ENCODE measurements at places on chromosomes 1 and 21.
A peak's percentile ranks its signal among the peaks of the same experiment; 100 is the strongest.

GRCh38 chr1:23098463-23099170 lies 70.0 kb downstream of the LUZP1 start:
- peak; percentile 44 for DNase-seq

- DNase-seq, result no peak
These were observed 26.3 kb downstream of the STK40 start for GRCh38 chr1:36359383-36359782.

- peak; percentile 45 for DNase-seq
These were observed 110.1 kb downstream of the SLC45A1 start for GRCh38 chr1:8427986-8428385.

GRCh38 chr1:36320291-36320761 lies 3.1 kb downstream of the EVA1B start:
- no peak for DNase-seq

GRCh38 chr1:109979489-109980091 lies 5.0 kb upstream of the AHCYL1 start:
- DNase-seq, result no peak

- DNase-seq, result no peak
These were observed 22.4 kb downstream of the COL16A1 start for GRCh38 chr1:31681415-31681814.

- DNase-seq, result no peak
These were observed 9.4 kb upstream of the GNL2 start for GRCh38 chr1:37605061-37605650.

DNA sequence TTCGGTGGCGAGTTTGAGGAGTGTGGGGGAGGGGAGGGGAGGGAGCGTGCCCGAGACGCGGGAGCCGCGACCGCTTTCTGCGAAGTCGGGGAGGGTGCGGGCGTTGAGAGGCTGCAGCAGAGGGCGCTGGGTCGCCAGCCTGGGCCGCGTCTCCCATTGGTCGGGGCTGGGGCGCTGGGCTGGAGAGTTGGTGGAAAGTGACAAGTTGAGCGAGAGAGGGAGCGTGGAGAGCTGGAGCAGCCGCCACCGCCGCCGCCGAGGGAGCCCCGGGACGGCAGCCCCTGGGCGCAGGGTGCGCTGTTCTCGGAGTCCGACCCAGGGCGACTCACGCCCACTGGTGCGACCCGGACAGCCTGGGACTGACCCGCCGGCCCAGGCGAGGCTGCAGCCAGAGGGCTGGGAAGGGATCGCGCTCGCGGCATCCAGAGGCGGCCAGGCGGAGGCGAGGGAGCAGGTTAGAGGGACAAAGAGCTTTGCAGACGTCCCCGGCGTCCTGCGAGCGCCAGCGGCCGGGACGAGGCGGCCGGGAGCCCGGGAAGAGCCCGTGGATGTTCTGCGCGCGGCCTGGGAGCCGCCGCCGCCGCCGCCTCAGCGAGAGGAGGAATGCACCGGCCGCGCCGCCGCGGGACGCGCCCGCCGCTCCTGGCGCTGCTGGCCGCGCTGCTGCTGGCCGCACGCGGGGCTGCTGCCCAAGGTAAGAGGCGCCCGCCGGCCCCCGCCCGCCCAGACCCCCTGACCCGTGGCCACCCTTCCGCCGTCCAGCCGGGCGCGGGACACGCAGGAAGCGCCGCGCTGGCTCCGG lies at the start of gene ROR1:
TSS of gene ROR1 (plus strand) at position 203 of the 802 bp plus-strand sequence.
- DNase-seq, result peak; percentile 79

DNA sequence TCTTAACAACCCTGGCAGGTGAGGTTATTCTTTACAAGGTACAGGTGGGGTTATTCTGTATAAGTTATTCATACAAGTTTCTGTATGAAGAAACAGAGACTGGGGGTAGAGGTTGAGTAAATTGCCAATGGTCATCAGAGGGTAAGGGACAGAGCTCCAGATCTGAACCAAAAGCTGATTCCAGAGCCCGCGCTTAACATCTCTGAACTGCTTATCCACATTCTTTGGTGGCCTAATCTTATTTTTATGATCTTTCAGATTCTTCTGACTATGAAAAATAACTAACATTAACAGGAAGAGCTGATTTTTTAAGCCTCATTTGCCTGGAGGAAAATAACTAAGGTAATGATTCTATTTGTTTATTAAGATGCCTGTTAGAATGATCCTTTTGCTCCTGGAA lies 63.9 kb upstream of the BARHL2 start:
- DNase-seq, result no peak

DNA sequence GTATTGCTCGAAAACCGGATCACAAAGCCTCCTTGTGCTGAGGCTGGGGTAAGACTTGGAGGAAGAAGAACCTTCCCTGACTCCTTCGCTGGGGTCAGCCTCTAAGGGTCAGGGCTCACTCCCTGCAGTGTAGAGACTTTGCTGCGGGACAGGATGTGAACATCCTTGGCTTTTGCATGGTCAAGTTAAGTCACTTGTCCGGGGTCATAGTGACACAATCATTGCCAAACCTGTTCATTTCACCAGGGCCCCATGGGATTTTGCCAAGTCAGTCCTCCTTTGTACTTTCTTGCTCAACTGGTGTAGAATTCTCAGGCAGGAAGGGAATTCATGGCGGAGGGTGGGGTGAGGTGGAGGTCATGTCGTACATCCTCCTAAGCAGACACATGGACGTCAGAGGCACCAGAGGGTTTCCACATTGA lies 24.7 kb upstream of the IL10 start:
- no peak for DNase-seq

- DNase-seq, result no peak
These were observed 839.1 kb upstream of the ADGRL2 start for GRCh38 chr1:80961464-80962190.

DNA sequence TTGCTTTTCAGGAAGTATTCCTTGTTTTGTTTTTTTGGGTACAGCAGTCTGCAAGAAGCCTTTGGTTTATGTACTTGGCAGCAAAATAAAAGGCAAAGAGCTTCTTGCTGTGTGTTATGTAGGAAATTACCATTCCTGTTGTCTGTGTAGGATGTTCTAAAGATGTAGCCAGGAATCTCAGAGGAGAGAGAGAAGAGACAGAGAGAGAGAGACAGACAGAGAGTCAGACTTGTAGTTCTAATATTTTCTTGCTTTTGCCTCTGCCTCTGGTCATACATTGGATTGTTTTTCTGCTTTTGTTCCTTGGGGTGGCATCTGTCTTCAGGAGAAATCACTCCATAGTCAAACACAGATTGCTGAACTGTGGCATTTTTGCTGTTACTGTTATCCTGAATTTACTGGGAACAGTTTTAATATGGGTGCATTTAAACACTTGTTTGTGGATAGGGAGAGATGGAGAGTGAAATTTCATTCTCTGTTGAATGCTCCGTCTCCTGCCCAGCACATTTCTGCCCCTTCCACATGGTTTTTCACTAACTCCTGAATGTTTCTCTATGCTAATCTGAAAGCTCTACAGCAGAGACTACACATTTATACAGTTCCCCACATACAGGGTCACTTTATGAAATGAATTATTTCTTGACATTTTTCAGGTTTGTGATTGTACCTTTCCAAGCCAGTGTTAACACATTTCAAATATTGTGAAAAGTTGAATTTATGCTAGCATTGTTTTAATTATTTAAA lies 49.8 kb downstream of the POU2F1 start:
- no peak for DNase-seq

DNA sequence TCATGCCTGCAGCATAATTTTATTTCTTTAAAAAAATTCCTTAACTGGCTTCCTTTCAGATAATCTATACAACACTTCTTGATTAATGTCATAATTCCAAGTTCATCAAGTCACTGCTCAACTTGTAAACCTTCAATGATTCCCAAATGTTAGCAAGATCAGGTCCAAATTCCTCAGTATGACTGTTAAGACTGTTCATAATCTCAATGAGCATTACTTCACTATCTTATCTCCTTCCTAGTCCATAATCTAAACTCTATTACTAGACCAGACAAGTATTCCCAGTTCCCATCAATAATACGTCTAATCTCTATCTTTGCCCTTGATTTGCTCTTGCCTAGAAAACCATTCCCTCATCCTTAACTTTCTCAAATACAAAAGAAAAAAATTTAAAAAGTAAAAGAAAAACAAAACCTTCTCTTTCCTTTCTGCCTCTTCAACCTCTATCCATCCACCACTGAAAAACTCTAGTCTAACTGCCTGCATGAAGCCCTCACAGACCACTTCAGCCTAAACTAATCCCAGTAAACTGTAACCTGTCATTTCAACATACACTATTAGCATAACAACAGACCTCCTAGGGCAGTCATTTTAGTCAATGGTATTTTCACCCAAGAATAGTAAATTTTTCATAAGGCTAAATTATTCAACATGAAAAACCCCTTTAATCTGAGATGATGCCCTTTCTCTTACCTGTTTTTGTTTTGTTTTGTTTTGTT lies 15.5 kb downstream of the LUZP1 start:
- DNase-seq, result no peak

- no peak for DNase-seq
These were observed 24.0 kb downstream of the L1TD1 start for GRCh38 chr1:62218604-62219003.

GRCh38 chr1:226490426-226490809 lies 58.1 kb upstream of the STUM start:
- no peak for DNase-seq

DNA sequence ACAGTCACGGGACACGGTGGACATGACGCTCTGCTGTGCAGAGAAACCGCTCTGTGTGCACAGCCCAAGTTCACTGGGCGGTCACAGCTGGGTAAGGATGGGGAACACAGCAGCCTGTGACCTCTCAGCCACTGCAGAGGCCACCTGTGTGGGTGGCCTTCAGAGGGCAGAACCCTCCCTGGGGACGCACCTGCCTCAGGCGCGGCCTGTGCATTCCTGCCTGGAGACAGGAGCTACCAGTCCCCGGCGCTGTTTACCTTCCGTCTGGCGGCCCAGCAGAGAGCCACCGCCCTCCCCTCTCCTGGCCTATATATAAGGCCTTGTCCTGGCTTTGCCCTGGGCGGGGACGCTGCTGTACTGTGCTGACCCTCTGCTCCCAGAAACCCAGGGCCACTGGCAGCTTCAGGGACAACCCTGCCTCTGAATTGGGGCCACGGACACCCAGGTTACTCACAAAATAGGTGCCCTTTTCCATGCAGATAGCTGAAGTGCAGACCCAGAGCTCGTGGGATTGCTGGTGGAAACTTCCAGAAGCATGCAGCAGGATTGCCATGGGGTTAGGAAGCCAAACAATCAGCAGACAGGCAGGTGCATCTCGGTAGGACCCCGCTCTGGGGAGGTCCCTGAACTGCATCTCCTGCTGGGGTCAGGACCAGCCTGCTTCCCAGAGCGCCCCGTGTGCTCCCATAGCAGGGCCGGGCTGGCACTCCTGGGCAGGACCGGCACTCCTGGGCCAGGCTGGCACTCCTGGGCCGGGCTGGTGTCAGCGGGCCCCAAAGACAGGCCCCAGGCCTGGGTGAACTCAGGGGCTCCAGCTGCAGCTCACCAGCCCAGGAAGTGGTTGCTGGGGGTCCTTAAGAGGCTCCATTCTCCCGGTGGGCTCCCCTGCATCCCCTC lies 83.6 kb downstream of the SIK1 start:
- DNase-seq, result no peak

GRCh38 chr1:9717193-9718005 lies 65.9 kb downstream of the PIK3CD start:
- no peak for DNase-seq

DNA sequence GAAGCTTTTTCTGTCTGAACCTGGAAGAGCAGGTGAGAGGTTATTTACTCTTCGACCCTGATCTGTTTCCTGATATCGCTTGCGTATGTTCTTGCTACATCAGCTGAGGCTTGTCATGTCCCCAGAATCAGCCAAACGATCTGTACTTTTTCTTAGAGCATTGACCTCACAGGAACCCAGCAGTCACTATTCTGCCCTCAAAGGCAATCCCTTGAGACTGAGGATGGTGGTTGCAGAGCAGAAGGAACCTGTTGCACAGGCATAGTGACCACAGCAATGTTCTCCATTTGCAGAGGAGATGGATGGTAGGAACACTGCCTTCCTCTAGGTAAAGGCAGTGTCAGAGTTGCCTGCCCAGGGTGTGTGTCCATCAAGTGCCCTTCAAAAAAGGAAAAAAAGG lies 11.3 kb upstream of the LACTBL1 start:
- DNase-seq, result no peak

GRCh38 chr1:113938192-113938591 lies 9.1 kb downstream of the HIPK1 start:
- no peak for DNase-seq

GRCh38 chr1:98201666-98202081 lies 280.8 kb upstream of the DPYD start:
- no peak for DNase-seq

GRCh38 chr1:206495493-206496046 lies 11.8 kb upstream of the RASSF5 start:
- no peak for DNase-seq

DNA sequence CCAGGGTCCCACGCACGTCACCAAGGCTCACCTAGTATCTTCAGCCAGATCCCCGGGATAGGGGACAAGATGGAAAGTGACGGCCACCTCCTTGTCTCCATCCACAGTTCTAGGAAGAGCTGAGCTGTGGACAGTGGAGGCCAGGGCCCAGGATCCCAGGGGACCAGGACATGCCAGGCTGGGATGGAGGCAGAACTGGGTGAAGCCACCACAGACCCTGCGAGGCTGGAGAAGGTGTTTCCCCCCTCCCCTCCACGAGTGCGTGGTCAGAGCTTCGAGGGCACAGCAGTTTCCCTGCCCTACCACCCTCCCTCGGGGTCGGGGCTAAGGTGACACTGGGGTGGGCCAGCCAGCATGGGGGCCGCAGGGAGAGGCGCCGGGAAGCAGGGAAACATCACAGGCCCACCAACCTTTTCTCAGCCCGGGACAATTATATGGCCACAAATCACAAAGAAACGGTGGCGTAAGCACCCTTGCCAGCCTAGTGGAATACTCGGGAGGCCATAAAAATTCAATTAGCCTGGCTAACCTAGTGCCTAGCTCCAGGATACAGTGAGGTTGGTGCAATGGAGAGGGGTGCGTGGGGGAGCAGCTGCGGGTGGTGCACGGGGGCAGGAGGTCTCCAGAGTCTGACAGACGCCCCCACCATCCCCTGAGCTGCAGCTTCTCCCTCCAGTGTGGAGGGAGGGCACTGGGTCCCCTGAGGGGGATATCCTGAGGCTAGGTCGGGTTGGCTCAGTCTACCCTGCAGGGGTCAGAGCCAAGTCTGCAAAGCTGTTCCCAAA lies 13.4 kb downstream of the DRAXIN start:
- no peak for DNase-seq

- no peak for DNase-seq
These were observed 48.9 kb upstream of the CAPZB start for GRCh38 chr1:19534281-19534680.

- no peak for DNase-seq
These were observed 15.3 kb upstream of the KLHDC8A start for GRCh38 chr1:205371871-205372660.

DNA sequence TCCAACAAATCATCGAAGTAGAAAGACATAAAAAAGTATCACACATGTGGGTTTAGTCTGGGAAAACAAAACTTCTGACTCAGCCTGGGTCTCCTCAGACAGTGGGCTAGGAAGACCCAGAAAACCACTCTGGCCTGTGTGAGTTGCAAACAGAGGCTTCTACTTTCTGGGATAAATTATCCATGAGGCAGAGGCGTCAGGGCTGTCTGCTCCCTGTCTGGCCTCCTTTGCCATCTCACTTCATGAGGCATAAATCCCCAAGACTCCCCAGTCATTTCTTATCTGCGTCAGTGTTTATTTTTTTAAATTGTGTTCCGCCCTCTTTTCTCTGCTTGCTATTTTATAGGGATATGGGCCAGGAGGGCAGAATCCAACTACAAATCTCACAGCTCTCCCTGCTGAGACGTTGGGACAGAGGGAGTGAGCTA lies 80.6 kb upstream of the TRABD2B start:
- DNase-seq, result no peak

GRCh38 chr1:113937146-113937545 lies 8.0 kb downstream of the HIPK1 start:
- no peak for DNase-seq

- no peak for DNase-seq
These were observed 166.2 kb upstream of the PLXNA2 start for GRCh38 chr1:208410409-208410808.

Measured in dorsolateral prefrontal cortex (tissue), 122 donors.